ENCODE measurements at places on chromosomes 7 and 10.
A peak's percentile ranks its signal among the peaks of the same experiment; 100 is the strongest.

DNA sequence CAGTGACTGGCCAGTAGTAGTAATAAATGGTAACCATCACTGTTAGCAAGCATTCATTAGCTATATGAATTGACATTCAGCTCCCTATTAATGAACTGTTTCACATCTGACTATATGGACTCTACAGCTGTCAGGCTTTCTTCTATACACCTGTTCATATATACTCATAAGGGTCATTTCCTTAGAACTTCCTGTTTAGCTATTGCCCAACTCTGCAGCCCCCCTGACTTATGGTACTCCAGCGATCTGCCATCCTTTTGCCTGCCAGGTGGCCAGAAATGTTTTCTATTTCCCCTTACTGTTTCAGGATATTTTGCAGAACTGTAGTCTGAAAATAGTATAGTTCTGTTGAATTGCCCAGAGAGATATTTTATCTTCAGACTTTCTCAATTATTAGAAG, 56.6 kb downstream of the TASOR2 start:
- no peak for DNase-seq

- DNase-seq: no peak
Measured at GRCh38 chr10:5269791-5270190, 73.2 kb downstream of the AKR1C4 start.

DNA sequence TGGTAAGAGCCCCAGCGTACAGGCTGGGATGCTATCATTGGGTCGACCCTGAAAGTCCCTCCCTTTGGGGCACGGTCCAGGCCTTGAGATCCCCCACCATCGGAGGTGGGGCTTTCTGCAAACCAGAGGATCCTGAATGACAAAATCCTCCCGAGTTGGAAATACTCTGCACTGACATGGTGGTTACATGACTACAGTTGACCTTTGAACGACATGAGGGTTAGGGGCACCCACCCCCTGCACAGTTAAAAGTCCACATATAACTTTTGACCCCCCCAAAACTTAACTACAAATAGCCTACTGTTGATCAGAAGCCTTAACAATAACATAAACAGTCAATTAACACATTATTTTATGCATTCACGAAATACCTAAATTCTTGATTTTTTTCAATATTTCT, 13.1 kb downstream of the HSPA12A start:
- no peak for DNase-seq

DNA sequence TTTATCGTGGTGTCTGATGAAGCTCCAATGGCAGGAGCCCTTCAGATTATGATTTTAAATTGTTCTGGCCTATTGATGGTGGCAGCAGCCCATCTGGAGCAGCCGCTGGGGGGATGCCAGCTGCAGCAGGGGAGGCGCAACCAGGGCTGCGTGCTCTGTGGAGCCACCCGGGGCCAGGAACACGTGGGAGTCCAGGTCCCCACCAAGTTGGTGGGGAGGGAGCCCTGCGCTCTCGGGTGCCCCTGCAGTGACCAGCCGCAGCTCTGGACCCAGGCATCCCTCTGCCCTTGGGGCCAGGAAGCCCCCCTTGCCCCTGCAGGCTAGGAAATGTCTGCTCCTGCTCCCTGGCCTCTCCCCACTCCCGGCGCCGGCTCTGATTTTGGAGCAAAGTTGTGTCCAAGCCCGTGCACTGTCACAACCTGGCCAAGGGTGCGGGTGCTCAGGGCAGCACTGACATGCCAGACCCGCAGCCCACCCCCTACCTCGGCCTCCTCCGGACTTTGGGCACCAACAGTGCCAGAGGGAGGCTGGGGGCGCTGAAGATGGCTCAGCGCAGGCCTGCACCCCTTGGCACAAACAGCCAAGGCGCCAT, 147.2 kb upstream of the ADO start:
- no peak for DNase-seq

- DNase-seq: no peak
Measured at GRCh38 chr10:110109511-110109910, 97.9 kb upstream of the MXI1 start.

- peak; percentile 80 for DNase-seq
Measured at GRCh38 chr7:2245883-2246675, 4.1 kb downstream of the NUDT1 start.

Measured in head of caudate nucleus (tissue), 42 donors.